Neural progenitor cell (in vitro differentiated cells): ENCODE measurements at places on chromosomes 16 and 17.

GRCh38 chr16:84115919-84116719, 623 bp downstream of the MBTPS1 start:
- DNase-seq = no peak

DNA sequence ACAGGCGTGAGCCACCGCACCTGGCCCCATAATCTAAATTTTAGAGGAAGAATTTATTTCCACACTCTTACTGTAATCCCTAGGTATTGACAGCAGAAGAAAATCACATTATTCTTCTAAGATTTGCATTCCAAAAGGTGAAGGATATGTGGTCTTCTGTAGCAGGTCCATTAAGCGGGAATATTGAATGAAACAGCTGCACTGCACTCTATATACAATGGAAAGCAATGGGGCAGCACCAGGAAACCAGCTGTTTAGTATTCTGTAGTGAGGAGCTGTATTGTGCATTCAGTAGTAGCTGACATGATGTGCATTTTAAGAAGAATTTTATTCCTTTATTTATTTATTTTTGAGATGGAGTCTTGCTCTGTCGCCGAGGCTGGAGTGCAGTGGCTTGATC, 49.6 kb downstream of the PSMD12 start:
- no peak for DNase-seq

GRCh38 chr16:15418206-15418605, 16.2 kb upstream of the BMERB1 start:
- no peak for DNase-seq

DNA sequence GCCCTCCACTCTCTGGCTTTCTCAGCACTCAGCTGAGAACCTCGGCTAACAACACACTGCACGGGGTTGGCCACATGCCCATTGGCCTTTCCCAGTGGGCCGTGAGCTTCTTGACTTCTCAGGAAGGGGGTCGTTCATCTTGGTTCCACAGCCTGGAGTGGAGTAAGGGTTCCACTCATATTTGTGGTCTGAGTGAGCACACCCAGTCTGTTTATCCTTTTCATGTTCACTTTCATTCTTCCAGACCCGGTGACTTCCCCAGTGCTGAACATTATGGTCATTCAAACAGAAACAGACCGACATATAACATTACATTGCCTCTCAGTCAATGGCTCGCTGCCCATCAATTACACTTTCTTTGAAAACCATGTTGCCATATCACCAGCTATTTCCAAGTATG, 8.2 kb downstream of the MILR1 start:
- DNase-seq = no peak

DNA sequence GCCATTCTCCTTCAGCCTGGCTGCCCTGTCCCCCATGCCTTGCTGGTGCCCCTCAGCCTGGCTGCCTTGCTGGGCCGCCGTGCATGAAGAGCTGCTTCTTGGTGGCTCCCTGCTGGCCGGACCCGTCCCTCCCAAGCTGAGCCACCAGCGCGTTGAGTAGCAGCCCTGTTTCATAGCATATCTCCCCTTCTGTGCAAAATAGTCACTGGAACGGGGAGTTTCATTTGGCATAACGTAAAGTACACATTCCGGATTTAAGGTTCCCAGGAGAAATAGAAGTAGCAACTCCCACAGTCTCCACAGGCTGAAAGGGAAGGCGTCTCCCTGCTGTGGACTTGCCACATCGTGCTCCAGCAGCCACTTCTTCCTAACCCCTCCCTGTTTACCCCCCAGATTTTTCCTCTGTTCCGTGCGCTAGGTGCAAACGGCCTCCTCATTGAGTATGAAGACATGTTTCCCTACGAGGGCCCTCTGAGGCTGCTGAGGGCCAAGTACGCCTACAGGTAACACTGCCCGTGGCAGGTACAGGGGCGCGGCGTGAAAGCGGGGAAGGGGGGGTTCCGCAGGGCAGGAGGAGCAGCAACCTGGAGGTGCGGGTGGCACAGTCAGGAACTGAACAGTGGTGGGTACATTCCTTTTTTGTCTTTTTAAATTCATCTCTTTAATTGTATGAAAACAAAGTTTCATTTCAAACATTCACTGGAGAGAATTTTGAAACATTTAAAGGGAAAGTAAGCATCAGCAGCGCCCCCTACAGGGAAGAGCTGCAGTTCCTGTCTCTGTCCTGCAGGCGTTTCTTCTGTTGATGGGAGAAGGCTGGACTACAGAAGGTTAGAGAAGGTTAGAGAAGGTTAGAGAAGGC, 5.8 kb upstream of the OGFOD3 start:
- peak; percentile 74 for DNase-seq

- DNase-seq = peak; percentile 96
Observed at GRCh38 chr17:76540381-76541300, 797 bp downstream of the PRCD start.
